ENCODE measurements at places on chromosomes 16 and 17.
A peak's percentile ranks its signal among the peaks of the same experiment; 100 is the strongest.

DNA sequence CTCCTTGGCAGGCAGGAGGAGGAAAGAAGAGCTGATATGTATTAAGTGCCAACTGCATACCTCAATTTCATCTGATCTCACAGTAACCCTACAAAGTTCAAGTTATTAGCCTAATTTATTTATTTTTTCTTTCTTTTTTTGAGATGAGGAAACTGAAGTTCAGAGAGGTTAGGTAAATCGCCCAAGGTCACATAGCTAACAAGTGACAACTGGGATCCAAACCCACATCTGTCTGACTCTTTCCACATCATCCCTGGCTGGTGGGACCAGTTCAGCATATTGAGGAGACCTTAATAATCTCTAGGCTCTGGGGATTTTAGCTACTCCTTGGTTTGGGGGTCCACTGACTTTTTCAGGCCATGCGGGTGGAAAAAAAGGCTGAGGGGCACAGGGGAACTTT, 60.9 kb downstream of the CYB5B start:
- DNase-seq, result no peak

DNA sequence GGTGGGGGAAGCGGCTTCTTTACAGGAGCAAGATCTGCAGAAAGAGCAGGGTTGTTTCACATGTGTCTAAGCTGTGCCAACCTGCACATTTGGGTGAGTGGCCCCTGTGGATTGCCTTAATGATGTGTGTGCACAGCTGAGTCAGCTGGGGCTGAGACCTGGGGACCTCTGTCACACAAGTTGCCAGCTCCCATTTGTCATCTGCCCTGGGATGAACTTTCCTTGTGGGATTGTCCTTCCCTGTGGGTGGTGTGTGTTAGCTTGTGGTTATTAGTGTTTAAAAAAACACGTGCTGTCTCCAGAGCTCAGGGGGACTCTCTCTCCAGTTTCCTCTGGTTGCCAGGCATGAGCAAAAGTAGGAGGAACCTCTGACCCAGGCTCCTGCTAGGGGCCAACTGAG, 400.5 kb upstream of the CCL2 start:
- no peak for DNase-seq

DNA sequence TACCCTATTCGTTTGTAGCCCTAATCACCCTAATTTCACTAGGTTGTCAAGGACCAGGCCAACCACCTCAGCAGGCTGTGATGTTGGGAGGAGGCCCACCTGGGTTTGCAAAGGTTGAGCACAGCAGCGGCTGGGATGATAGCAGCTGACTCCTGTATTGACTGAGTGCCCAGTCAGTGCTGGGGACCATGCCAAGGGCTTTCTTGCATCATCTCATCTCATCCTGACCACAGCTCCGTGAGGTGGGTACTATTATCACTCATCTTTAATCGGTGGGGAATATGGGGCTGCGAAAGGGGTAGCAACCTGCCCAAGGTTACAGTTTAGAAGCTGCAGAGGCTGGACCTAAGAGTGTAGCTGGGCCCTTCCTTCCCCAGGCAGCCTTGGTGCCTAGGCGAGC, 11.7 kb downstream of the ATPAF2 start:
- no peak for DNase-seq

GRCh38 chr17:17768424-17769088, 68.2 kb downstream of the SREBF1 start:
- DNase-seq, result no peak

- DNase-seq, result peak; percentile 52
These were observed 3.3 kb upstream of the TRARG1 start for GRCh38 chr17:1275962-1276736.

DNA sequence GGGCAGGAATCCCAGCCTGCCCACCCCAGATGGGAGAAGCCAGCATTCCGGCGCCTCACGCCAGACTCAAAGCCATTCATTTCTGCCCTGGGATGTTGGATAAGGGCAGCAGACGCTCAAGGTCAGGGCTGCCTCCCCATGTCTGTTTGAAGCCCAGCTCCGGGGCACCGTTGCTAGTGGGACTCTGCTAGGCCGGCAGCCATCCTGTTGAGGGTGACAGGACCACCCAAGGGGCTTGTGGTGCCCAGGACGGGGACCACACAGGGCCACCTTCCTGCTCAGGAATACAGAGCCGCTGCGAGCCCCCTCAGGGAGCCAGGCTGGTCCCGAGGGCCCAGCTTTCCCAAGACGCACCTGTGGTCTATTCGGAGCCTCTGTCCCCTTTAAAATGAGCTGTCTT, 101.7 kb upstream of the CREBBP start:
- DNase-seq, result no peak

- DNase-seq, result no peak
These were observed 24.6 kb downstream of the CACNG1 start for GRCh38 chr17:67068999-67069398.

DNA sequence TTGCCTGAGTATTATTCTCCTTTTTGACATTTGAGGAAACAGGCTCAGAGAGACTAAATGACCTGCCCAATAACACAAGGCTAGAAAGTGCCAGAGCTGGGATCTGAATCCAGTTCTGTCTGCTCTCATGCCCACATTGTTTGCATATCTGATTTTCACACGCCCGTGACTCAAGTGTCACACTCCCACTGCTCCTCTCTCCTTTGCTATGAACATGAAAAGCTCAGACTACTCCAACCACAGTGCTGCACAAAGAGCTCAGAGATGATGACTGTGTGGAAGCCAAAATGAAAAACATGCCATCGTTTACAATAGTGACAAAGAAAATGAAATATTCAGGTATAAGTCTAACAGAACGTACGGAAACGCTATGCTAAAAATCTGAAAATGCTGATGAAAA, 107.9 kb downstream of the SMG6 start:
- DNase-seq, result peak; percentile 66

GRCh38 chr16:13594823-13595222, 325.1 kb upstream of the ERCC4 start:
- no peak for DNase-seq

- no peak for DNase-seq
These were observed 157.0 kb downstream of the C16orf95 start for GRCh38 chr16:87160234-87160636.

DNA sequence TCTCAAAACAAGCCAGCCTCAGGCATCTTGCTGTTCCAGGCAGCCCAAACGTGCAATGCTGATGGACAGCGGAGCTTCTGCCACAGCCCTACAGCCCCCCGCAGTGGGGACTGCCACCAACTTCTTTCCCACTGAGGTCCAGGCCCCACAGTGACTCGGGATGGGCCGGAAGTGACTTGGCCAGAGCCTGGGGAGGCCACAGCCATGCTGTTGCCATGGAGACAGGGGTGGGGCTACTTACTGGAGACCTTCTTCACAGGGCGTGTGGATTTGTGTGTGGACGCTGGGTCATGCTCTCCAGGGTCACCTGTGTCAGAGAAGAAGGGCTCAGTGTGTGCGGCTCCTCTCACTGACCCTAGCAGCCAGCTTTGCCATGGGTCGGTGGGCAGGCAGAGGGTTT, 15.0 kb downstream of the TRIM25 start:
- no peak for DNase-seq

DNA sequence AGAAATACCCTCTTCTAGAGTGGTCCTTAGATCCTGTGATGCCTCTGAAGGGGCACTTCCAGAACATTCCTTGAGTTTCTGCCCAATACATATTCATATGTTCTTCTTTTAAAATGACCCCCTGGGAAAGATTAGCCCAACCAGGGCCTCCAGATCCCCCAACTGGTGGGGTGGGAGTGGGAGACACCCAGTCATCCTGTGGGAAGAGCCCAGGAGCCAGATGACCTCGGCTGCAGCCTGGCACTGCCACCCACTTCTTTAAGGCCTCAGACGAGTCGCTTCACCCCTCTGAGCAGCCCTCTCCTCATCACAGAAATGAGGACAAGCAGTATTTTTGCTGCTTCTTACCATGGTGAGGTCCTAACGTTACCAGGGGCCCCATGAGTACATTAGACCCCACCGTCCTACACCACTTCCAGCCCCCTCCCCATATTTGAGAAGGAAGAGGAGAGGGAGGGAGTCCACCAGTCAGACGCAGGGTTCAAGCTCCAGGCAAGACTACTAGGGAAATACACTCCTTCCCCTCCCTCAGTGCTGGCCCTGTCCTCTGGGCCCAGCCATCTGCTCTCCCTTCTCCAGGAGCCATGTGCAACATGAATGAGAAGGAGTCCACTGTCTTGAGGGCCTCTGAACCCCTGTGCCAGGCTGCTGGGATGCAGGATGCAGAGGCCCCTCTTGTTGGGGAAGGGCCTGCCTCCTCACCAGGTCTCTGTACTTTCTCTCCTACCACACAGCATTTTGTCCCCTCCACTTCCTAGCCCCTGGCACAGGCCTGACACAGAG, 11.8 kb downstream of the MPO start:
- DNase-seq, result no peak

GRCh38 chr17:78766225-78766624, 15.8 kb downstream of the CYTH1 start:
- no peak for DNase-seq

GRCh38 chr16:11188801-11189740, 66.9 kb downstream of the SOCS1 start:
- no peak for DNase-seq

- no peak for DNase-seq
These were observed 3.4 kb downstream of the MIF4GD start for GRCh38 chr17:75267411-75268232.

GRCh38 chr17:40727447-40728231, 24.1 kb upstream of the KRT24 start:
- no peak for DNase-seq

DNA sequence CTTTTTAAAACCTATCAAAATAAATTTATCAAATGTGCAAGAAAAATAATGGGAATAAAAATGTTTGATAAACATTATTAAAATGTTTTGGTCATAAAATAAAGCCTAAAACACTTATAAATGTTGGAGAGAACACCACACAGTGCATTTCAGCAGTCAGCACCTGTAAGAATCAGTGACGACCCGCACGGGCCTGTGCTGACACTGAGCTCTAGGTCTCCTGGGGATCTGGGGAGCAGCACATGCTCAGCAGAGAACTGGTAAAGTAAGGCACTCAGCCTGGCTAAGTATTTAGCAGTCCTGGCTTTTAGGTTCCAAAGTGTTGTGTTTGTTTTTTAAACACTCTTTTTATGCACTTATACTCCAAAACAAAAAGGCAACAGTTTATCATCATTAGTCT, 46.9 kb downstream of the HELZ start:
- DNase-seq, result no peak

GRCh38 chr17:67421869-67422273, 44.8 kb downstream of the PITPNC1 start:
- DNase-seq, result no peak

DNA sequence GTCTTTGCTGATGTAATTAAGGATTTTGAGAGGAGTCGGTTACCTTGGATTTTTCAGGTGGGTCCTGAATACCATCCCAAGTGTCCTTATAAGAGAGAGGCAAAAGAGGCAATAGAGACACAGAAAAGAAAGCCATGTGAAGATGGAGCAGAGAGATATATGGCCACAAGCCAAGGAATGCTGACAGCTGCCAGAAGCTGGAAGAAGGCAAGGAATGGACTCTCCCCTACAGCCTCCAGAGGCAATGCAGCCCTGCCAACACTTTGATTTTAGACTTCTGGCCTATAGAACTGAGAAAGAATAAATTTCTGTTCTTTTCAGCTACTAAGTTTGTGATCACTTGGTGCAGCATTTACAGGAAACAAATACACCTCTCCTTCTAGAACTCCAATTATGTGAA, 8.2 kb upstream of the RNFT1 start:
- no peak for DNase-seq

DNA sequence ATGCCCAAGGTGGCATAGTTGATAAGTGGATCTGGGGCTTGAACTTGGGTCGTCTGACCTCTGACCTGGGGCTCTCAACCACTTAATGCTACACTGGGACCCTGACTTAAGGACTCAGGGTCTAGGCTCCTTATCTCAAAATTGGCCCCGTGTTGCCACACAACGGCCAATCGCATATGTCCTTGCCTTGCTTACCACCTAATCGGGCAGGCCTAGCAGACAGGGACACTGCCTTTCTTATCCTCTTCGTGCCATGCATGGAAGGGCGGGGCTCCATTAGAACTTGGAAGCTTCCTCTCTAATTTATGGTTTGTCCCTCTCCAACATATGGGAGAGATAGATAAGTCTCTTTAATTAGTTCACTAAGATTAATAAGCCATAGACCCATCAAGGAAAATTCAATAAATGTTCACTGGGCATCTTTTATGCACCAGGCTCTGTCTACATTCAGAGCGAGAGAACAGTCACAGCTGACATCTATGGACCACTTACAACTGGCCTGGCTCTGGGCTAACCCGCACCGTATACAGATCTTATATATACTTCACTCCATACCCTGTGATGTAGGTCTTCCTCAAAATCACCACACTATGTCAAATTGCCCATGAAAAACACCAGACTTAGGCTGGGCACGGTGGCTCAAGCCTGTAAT, 35.1 kb downstream of the CDH1 start:
- DNase-seq, result no peak

DNA sequence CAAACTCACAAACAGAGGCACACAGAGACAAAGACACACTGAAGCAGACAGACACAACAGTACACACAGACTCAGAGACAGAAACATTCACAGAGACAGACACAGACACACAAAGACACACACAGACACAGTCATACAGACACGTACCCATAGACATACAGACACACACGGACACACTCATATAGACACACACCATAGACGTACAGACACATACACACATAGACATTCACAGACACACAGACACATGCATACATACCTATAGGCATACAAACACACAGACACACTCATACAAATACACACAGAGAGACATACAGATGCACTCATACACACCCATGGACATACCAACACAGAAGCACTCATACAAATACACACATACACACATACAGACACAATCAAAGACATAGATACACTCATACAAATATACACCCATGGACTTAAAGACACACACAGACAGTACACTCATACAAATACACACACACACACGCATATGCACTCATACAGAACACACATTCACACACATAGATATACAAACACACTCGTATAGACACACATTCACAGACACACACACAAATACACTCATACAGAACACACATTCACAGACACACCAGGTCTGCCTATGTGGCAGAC, 19.9 kb upstream of the MRTFB start:
- DNase-seq, result no peak

DNA sequence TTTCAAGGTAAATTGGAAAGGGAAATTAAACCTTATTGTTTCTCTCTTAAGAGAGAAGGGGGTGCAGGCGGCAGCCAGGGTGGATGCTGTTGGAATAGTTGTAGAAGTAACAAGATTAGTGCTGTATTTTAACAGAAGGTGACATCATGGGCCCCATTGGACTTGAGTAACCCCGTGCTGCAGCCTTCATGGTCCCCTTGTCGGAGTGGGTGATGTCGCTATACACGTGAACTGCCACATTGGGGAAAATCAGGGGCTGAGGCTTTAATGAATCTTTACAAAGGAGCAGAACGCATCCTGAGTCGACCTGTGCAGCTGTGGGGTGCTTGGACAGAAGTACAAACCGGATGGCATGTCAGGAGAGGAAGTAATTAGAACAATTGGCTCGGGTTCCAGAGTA, 3.2 kb downstream of the SNX11 start:
- DNase-seq, result no peak

Measured in activated CD4-positive, alpha-beta T cell treated with anti-CD3 and anti-CD28 coated beads, Interleukin-2, amount 50 U/mL, for 24 hours (primary cell).